ENCODE measurements at places on chromosomes 16 and 17. TPM values are rescaled to one million over a fixed set of nuclear protein-coding genes. Genes with fewer than 3 reads are reported as not detected.

GRCh38 chr17:57945996-57946797 lies 9.0 kb downstream of the CUEDC1 start:
- no peak overlapping the region for H3K27ac ChIP-seq
- H3K36me3 ChIP-seq = no peaks in the 10 kb centered on the region
- H3K4me1 ChIP-seq = peaks cover 17% of the 10 kb centered on the region
- no peaks in the 10 kb centered on the region for H3K27me3 ChIP-seq

GRCh38 chr16:65988024-65988595 lies 378.4 kb upstream of the CDH5 start:
- no peaks in the 10 kb centered on the region for H3K36me3 ChIP-seq
- peaks cover 3% of the 10 kb centered on the region for H3K27me3 ChIP-seq
- no peak for DNase-seq
- no peak overlapping the region for H3K27ac ChIP-seq

DNA sequence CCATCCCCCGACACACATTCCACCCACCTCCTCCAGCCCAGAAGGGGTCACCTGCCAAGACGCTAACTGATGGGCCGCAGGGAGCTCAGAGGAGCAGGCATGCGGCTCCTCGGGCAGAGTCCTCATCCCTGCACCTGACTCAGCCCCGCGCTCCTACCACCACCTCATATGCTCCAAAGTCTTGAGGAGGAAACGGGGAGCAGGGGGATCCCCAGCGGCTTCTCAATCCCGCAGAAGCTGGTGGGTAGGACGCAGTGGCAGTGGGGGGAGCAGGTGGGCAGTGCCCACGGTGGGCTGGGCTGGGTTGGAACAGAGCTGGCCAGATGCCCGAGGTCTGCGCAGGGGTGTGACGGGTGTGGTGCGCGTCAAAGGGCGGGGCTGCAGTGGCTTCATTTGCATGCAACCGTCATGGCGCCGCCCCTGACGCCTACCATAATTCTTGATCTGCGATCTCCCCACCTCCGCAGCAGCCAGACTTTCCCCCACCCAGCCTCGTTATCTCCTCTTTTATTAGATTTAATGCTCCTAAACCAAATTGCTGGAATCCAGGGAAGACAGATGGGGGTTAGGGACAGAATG lies 39.0 kb upstream of the EMP2 start:
- no peaks in the 10 kb centered on the region for H3K4me1 ChIP-seq
- no peak overlapping the region for H3K27ac ChIP-seq
- H3K4me3 ChIP-seq = no peak overlapping the region
- H3K27me3 ChIP-seq = peaks cover 37% of the 10 kb centered on the region
- no peak for DNase-seq

DNA sequence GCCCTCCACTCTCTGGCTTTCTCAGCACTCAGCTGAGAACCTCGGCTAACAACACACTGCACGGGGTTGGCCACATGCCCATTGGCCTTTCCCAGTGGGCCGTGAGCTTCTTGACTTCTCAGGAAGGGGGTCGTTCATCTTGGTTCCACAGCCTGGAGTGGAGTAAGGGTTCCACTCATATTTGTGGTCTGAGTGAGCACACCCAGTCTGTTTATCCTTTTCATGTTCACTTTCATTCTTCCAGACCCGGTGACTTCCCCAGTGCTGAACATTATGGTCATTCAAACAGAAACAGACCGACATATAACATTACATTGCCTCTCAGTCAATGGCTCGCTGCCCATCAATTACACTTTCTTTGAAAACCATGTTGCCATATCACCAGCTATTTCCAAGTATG lies 8.2 kb downstream of the MILR1 start:
- no peaks in the 10 kb centered on the region for H3K27me3 ChIP-seq
- peaks cover 18% of the 10 kb centered on the region for H3K4me1 ChIP-seq
- DNase-seq = no peak

DNA sequence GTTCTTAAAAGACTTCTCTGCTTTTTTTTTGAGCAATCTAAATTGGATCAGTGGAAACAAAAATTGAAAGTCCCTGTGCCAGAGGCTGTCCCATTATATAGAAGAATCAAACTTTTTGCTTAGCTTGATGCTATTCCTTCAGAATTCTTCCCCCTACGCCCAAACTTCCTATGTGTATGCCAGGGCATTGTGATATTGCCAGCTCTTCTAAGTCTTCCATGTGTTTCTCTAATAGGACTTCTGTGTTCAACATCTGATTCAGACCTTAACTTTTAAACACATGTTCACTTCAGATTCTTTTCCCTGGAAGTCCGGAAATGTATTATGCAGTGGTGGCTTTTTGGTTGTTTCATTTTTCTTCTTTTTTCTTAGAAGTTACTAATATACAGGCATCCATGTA lies 18.7 kb downstream of the PTRH2 start:
- no peak overlapping the region for H3K27ac ChIP-seq
- no peak overlapping the region for H3K4me3 ChIP-seq
- DNase-seq = no peak
- H3K36me3 ChIP-seq = peaks cover 74% of the 10 kb centered on the region
- no peaks in the 10 kb centered on the region for H3K4me1 ChIP-seq

TBC1D3I gene
- 1.1 TPM for total RNA-seq

DNA sequence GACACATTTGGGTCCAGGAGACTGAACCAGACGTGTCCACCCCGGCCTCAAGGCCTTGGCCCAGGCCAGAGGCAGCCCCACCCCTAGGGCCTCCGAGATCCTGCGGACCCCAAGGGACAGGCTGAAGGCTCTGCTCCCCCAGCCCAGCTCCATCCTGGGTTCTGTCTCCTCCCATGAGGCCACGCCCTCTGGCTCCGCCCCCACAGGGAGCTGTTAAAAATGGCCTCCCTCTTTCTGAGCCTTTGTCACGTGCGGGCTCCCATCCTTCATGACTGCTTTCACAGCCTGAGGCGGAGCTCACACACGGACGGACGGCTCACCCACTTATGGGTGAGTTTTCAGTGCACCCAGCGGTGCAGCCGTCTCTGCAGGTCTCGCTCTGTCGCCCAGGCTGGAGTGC lies 6.5 kb upstream of the CACNA1H start:
- no peaks in the 10 kb centered on the region for H3K36me3 ChIP-seq
- H3K4me3 ChIP-seq = no peak overlapping the region

DNA sequence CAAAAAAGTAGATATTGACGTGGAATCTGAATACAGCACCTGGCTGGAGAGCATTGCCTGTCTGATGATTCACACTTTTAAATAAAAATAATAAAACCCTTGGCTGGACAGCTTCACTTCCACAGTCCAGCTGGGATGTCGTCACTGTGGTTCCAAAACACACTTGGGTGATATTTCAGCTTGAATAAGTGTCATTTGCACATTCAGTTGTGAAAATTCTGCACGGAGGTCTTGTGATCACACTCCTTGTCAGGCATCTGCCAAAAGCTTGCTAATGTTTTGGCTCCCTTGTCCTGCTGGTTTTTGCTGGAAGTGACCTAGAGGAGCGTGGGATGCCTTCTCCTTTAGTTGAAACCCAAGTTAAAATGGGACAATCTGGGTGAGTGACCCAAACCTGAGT lies 60.7 kb downstream of the PCTP start:
- DNase-seq = no peak
- H3K4me1 ChIP-seq = no peaks in the 10 kb centered on the region
- H3K27me3 ChIP-seq = no peaks in the 10 kb centered on the region
- no peaks in the 10 kb centered on the region for H3K36me3 ChIP-seq
- H3K4me3 ChIP-seq = no peak overlapping the region
- no peak overlapping the region for H3K27ac ChIP-seq

DNA sequence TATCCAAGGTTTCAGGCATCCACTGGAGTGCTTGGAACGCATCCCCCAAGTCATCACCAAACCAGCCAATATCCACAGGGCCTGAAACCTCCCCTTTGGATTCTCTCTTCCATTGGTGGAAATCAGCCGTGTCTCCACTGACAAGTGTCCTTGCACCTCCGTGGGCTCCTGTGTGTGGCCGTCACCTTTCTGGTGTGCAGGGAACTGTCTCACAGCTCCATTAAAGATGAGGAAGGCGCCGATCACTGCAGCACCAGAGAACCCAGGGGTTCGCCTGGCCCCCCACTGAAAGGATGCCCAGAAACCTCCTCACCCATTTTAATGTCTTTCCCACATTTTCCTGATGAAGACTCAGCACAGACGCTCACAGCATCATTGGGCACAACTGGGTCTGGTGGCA lies 17.8 kb upstream of the METRNL start:
- H3K4me3 ChIP-seq = no peak overlapping the region
- H3K4me1 ChIP-seq = no peaks in the 10 kb centered on the region
- no peak overlapping the region for H3K27ac ChIP-seq
- no peak for DNase-seq
- H3K36me3 ChIP-seq = no peaks in the 10 kb centered on the region
- no peaks in the 10 kb centered on the region for H3K27me3 ChIP-seq

DNA sequence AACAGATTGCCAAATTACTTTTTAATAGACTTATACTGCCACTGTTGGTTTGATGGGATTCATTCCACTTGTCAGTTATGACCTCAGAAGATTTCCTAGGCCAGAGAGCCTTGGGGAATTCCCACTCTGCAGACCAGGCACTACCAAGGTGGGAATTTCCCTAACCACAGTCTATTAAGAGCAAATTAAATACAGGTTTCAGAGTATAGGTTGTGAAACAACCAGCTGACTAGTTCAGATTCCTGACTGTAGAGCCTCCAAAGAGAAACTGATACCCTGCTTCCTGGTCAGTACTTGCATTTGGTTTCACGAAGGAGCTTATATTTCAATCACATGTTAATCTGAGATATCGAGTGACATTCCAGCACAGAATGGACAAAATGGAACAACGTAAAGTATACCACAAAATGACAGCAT lies 186.5 kb downstream of the STX8 start:
- no peaks in the 10 kb centered on the region for H3K4me1 ChIP-seq
- no peaks in the 10 kb centered on the region for H3K36me3 ChIP-seq
- H3K4me3 ChIP-seq = no peak overlapping the region
- DNase-seq = no peak
- no peaks in the 10 kb centered on the region for H3K27me3 ChIP-seq

KRTAP2-2 gene
- not detected for total RNA-seq

PTX4 gene
- not detected for total RNA-seq

- H3K27me3 ChIP-seq = peaks cover 64% of the 10 kb centered on the region
- H3K27ac ChIP-seq = no peak overlapping the region
- H3K4me1 ChIP-seq = no peaks in the 10 kb centered on the region
- H3K4me3 ChIP-seq = no peak overlapping the region
- DNase-seq = no peak
- H3K36me3 ChIP-seq = no peaks in the 10 kb centered on the region
Measured at GRCh38 chr17:80499961-80500665, 23.7 kb upstream of the NPTX1 start.

KCNG4 gene
- not detected for total RNA-seq

- peaks cover 77% of the 10 kb centered on the region for H3K4me1 ChIP-seq
- H3K27ac ChIP-seq = peak overlapping the region; percentile 67
- H3K4me3 ChIP-seq = no peak overlapping the region
- H3K27me3 ChIP-seq = no peaks in the 10 kb centered on the region
Measured at GRCh38 chr17:74778960-74779359, 2.8 kb upstream of the NAT9 start.

KRT16 gene
- total RNA-seq = not detected

GRCh38 chr16:71384073-71384724 lies 25.7 kb downstream of the CALB2 start:
- H3K27me3 ChIP-seq = no peaks in the 10 kb centered on the region
- H3K4me1 ChIP-seq = no peaks in the 10 kb centered on the region
- no peak overlapping the region for H3K27ac ChIP-seq
- no peak overlapping the region for H3K4me3 ChIP-seq
- no peak for DNase-seq

DNA sequence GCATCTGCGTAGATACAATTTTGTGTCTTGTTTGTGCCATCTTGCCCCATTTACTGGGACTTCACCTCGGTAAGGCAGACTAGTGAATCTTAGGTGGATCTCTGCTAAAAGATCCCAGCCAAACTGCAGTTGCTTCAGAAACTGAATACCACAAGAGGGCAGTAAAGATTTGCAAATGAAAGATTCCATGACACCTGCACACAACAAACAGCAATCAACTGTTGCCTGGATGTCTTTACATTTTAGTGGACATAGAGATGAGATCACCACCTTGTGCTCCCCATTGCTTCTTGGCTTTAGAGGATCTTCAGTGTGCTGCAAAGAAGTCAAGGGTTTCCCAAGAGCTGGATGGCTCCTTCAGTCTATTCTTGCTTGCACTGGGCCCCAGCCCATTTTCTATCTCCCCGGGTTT lies 119.2 kb upstream of the CACNG5 start:
- DNase-seq = no peak
- H3K4me1 ChIP-seq = peaks cover 2% of the 10 kb centered on the region
- H3K27me3 ChIP-seq = no peaks in the 10 kb centered on the region
- no peak overlapping the region for H3K27ac ChIP-seq
- H3K4me3 ChIP-seq = no peak overlapping the region

- no peaks in the 10 kb centered on the region for H3K36me3 ChIP-seq
- no peak overlapping the region for H3K27ac ChIP-seq
- no peak overlapping the region for H3K4me3 ChIP-seq
- no peaks in the 10 kb centered on the region for H3K4me1 ChIP-seq
- no peaks in the 10 kb centered on the region for H3K27me3 ChIP-seq
Measured at GRCh38 chr16:69233124-69233523, 46.2 kb downstream of the SNTB2 start.

- no peaks in the 10 kb centered on the region for H3K36me3 ChIP-seq
- H3K27ac ChIP-seq = no peak overlapping the region
- H3K27me3 ChIP-seq = no peaks in the 10 kb centered on the region
Measured at GRCh38 chr16:83681381-83681956, 126.3 kb upstream of the HSBP1 start.

DNA sequence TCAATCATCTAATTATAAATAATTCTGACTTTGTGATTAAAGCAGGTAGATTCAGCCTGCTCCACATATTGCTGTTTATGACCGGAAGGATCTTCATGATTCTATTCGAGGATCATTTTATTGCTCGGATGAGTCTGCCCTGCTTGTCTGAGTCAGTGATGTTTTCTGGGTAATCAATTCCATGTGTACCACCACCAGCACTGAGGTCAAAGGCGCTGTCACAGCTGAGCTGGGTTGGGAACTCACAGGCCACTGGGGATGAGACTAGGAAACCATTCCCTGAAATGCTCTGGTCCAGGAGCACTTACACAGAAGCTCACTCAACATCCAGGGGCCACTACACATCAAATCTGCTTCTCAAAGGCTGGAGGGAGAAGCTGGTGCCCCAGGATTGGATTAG lies 30.4 kb upstream of the ERN1 start:
- H3K36me3 ChIP-seq = peaks cover under 1% of the 10 kb centered on the region
- no peaks in the 10 kb centered on the region for H3K4me1 ChIP-seq
- no peaks in the 10 kb centered on the region for H3K27me3 ChIP-seq
- no peak for DNase-seq
- H3K27ac ChIP-seq = no peak overlapping the region

FAM234A gene
- 38.2 TPM for total RNA-seq

DNA sequence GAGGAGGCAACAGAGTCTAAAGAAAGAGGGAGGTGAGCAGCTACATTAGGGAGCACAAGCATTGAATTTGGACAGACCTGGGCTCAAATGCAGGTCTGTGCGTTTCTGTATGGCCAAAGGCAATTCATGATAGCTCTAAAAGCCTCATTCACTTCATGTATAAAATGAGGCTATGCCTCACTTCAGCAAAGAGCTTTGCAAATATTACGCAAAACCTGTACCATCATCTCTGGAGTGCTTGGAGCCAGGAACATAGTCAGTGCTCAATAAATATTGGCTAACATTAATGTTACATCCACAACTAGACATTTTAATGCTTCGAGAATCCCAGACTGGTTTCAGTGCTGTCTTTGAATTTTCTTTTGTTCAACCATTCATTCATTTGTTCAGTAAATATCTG lies 254.7 kb upstream of the CDH11 start:
- H3K4me3 ChIP-seq = no peak overlapping the region
- no peak overlapping the region for H3K27ac ChIP-seq
- no peaks in the 10 kb centered on the region for H3K4me1 ChIP-seq
- H3K27me3 ChIP-seq = no peaks in the 10 kb centered on the region
- H3K36me3 ChIP-seq = no peaks in the 10 kb centered on the region

- H3K4me1 ChIP-seq = peaks cover 18% of the 10 kb centered on the region
- H3K27me3 ChIP-seq = no peaks in the 10 kb centered on the region
- no peak overlapping the region for H3K4me3 ChIP-seq
- H3K27ac ChIP-seq = no peak overlapping the region
- no peaks in the 10 kb centered on the region for H3K36me3 ChIP-seq
- no peak for DNase-seq
Measured at GRCh38 chr17:35543856-35544255, 6.4 kb upstream of the SLFN12L start.

All from T-cell (primary cell).